PC-9 (cell line): ENCODE measurements at places on chromosomes 2 and 18.
A peak's percentile ranks its signal among the peaks of the same experiment; 100 is the strongest.

GRCh38 chr2:23157812-23158211 lies 227.2 kb upstream of the KLHL29 start:
- no peak for DNase-seq

DNA sequence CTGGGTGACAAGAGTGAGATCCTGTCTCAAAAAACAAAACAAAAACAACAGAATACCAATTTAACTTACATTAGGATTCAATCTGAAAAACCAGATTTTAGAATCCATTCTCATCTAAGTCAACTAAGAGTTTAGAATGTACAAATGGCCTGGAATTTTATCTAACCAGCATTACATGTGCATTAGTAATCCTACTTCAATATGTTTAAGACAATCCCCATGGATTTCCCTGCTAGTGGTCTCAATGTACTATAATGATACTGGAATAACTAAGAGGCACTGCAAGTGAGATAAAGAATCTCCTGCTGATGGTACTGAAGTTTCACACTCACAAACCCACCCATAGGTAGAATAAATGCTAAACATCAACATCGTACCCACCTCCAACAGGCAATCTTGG lies 53.9 kb upstream of the DNER start:
- no peak for DNase-seq

GRCh38 chr18:77482190-77483085 lies 232.8 kb downstream of the GALR1 start:
- DNase-seq = no peak

GRCh38 chr2:152466980-152467676 lies 132.2 kb downstream of the FMNL2 start:
- no peak for DNase-seq

GRCh38 chr18:58303363-58303762 lies 259.3 kb downstream of the NEDD4L start:
- DNase-seq = no peak

DNA sequence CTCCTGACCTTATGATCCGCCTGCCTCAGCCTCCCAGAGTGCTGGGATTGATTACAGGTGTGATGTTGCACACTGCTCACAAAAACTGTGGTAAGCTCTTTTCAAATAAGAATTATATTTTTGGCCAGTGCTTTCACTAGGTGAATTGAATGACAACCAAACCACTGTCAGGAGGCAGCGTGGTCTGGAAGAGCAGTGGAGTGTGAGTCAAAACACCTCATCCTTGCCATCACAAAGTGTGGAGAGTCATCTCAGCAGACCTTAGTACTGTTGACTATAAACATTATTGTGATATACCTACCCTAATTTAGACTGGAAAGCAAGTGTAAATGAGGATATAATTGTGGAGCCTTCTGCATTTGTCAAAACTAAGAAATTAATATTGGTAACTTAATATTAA lies 61.3 kb downstream of the UBE2E3 start:
- no peak for DNase-seq

GRCh38 chr18:72869226-72870185 lies 1.7 kb upstream of the NETO1 start:
- no peak for DNase-seq

DNA sequence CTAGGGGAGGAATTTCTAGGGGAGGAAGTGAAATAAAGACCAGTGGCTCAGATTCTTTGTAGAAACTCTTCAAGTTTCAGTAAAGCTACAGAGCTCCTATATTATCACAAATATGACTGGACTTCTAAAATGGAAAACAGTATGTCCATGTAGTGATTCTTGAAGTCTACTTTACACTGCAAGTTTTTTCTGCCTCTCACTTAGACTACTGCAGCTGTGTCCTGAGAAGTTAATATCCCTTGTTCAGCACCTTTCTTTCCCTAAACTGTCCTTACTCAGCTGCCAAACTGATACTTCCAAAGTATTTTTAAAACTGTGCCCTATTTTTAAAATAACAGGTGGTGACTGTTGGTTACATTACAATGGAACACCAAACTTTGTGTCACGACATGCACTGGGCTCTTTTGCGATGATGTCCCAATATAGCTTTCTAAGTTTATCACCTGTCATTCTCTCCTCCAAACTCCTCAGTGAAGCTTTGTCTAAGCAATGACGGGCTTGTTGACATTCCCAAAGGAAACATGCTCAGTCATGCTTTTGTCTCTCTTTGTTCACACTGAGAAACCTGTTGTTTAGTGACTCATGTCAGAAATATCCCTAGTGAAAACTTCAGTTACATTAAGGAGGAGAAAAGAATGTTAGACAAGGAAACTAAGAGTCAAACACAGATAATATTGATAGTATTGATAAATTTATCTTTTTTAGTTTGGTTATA lies 341.1 kb downstream of the ARL6IP6 start:
- peak; percentile 35 for DNase-seq

- DNase-seq = no peak
These were observed 27.7 kb downstream of the METTL8 start for GRCh38 chr2:171406044-171406443.

- no peak for DNase-seq
These were observed 19.8 kb downstream of the TET3 start for GRCh38 chr2:74004212-74005182.

DNA sequence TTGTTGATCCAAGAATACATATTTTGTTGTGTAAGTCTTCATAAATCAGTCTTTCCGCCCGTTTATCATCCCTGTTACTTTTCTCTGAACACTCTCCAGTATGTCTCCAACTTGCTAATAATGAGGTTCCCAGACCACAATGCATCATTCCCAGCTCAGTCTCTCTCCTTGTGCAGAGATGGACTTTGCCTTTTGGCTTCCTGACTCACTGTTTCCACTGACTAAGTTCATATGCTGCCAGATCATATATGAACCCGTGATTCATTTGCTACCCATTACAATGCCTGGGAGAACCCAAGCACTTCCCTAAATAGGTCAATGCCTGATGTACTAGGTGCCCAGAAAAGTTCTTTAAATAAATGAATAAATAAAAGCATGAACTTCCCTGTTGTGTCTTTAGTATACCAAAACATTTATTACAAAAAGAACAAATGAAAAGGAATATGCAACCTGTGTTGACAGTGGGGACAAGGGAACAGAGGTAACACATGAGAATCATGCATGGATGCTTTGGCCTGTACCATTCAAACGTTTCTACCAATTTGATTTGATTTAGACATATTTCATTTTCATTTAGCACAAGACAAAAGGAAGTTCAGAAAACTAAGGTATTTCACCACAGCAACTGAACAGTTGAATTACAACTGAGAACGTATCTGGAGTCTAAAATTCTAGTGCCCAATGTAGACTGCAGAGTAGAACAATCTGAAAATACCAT lies 215.4 kb upstream of the HNRNPA3 start:
- no peak for DNase-seq

- no peak for DNase-seq
These were observed 482.9 kb upstream of the HS6ST1 start for GRCh38 chr2:128801576-128801975.

DNA sequence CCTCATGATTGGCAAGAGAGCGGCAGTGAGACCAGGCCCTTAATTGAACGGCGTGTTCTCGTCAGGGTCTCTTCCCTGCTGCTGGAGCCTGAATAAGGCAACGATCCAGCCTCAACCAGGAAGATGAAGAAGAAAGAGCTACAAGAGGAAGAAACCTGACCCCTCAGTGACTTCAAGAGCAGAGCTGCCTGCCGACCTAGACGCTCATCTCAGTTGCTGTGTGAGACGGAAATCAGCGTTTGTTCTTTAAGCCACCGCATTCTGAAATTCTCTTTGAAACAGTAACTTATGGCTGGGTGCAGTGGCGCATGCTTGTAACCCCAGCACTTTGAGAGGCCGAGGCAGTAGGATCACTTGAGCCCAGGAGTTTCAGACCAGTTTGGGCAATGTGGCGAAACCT lies 29.6 kb upstream of the KCNG3 start:
- DNase-seq = no peak

DNA sequence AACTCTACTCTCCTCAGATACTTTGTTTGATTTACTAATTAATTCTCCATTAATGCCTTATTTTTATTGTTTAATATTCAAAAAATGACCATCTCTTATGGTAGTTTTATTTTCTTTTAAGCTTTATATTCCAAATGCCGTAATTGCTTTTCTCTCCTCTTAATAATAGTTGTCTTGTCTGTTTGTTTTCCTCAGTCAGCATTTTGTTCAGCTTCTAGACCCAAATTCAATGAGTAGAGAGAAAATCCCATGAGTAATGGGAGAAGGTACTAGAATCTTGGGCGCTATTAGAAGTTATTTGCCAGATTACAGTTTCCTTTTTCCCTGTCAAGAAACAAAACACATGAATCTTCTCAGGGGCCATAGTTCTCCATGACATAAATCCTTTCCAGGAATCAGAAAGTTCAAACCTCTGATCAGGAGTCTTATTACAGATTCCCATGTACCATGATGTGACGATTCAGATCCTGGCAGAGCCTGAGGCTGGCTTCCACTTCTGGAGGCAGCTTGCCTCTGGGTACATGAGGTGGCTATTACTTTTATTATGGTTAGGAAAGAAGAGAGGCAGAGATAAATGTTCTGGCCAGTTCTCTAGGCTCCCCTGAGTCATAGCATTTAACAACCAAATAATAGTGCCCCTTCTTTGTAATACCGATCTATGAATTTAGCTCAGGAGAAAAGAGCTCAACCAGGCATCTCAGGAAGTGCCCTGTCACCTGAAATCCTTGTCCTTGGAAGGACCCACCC lies 485.1 kb upstream of the SETBP1 start:
- DNase-seq = no peak

DNA sequence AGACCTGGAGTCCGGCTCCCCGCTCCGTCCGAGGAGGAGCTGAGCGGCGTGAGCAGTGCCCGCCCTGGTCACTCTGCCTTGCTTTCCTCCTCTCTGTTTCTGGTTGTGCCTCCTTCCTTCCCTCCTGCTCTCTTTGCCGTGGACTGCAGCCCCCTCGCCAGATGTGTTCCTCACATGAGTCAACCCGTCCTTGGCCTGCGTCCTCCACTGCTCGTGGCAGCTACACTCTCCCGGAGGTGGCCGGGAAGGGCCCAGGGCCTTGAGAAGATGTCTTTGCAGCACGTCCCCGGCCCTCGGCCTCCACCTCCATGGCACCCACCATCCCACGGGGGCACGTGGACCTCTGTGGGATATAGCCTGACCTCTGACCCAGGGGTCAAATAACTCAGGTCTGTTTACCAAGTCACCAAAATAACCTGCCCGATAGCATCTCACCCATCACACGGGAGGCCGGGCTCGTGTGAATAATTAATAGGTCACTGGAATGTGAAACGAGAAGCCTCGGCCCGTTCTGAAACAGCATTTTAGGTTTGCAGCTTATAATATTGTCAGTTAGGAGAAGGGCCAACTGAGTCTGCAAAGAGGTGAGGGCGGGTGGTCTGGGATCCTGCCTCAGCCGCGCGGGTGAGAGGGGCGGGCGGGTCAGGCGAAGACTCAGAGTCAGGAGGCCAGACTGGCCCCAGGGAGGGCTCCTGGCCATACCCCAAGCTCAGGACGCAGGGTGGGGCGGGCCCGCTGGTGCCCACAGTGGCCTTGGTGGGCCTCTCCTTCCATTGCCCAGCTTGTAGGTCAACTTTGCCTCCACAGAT lies 42.6 kb downstream of the NFATC1 start:
- DNase-seq = no peak

- DNase-seq = no peak
These were observed 216.3 kb downstream of the LDLRAD4 start for GRCh38 chr18:13434854-13435253.

- no peak for DNase-seq
These were observed 15.8 kb upstream of the MTCL1 start for GRCh38 chr18:8689517-8689916.

- DNase-seq = no peak
These were observed 251.3 kb downstream of the RPIA start for GRCh38 chr2:88942798-88943197.

GRCh38 chr2:98455494-98455976 lies 10.9 kb downstream of the INPP4A start:
- no peak for DNase-seq

DNA sequence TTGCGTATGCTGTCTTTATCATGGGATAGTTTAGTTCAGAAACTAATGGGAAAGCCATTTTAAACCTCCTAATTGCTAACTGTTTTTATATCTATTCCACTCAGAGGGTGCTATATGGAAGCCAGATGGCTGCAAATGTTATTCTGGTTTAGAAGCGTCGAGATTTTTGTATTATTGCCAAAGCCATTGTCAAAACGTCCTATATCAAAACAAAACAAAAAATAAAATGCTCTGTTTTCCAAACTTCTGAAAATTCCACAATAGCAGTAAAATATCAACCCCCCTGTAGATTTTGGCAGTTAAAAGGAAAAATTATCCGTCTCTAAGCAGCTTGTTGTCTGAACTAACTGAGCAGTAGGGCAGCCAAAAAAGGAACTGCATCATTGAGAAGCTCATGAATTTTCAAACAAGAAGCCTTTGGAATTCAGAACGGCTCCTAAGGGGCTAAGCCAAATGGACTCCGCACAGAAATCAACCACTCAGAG lies 195.4 kb upstream of the CWC22 start:
- no peak for DNase-seq

DNA sequence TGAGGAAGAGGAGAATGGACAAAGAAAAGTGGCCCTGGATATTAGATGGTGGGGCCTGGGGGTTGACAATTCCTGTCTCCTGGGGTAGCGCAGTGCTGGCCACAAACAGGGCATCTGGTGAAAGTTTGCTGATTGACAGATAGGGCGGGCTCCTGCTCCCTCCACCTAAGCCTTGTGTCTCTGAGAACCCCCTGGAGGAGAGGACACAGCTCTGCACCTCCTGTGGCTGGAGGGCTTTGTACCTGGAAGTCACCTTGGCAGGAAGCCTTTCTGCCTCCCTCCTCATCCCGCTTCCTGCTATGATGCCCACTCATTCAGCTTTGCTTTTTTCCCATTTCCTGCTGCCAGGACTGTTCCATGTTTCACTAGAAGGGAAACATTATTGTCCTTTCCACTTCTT lies 72.4 kb downstream of the RHOB start:
- no peak for DNase-seq

- DNase-seq = no peak
These were observed 9.0 kb upstream of the SFXN5 start for GRCh38 chr2:73080321-73081131.

DNA sequence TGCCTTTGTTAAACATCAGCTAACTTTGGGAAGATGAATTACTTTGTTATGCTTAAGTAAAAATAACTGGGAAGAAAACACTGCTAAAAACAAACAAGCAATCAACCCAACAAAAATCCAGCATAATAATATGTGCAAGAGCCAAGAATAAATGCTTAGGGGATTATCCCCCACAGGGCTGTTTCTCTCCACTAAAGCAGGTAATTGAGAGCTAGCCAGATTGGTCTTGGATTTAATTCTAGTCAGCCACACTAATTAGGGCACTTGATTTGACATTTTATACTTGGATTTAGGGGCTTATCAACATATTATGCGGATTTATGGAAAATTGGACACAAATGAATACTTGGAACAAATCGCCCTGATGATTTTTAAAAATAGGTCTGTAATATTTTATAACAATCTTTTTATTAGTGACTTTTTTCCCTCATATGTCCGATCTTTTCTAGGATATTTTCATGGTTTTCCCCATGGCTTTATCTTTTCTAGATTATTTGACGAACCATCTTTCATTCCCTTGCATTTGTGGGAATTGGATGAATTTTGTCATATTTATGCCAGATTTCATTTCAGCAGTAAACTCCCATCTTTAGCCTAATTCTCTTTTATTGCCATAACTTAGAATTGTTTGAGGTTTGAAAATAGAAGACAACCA lies 199.1 kb upstream of the NXPH2 start:
- no peak for DNase-seq
